ENCODE measurements at places on chromosomes 2 and 18.

GRCh38 chr18:29188760-29189159 is 1011.8 kb upstream of the CDH2 start:
- no peak for DNase-seq

DNA sequence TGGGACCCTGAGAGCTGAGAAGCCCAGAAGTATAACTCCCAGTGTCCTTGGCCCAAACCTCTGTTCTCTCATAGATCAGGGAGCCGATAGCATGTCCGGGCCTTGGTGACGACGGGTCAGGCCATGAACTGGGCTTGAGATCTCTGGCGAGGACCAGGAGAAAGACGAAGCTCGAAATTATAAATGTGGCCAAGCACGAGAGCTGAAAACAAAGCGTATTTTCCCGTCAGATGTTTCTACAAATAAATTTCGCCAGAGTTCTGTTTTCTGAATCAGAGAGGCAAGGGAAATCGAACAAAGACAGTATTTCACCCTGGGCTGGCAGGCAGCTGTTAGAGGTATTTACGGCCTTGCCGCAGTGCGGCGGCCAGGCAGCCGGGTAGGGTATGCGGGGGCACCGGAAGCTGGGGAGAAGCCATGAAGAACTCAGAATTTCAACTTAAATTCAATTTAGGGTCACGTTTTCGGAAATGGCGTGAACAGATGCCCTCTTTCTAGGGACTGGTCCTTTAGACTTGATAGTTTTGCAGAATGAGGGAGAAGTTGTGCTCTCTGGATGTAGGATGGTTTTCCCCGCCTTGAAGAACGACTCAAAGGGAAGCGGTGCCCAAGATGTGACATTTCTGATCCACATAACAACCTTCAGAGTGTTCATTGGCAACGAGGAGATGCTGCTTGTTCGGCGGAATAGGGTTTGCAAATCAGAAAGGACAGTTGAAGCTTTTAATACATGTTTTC is 9.6 kb downstream of the HOXD8 start:
- no peak for DNase-seq

- DNase-seq: no peak
Observed at GRCh38 chr2:226115832-226116200, 683.8 kb downstream of the IRS1 start.

DNA sequence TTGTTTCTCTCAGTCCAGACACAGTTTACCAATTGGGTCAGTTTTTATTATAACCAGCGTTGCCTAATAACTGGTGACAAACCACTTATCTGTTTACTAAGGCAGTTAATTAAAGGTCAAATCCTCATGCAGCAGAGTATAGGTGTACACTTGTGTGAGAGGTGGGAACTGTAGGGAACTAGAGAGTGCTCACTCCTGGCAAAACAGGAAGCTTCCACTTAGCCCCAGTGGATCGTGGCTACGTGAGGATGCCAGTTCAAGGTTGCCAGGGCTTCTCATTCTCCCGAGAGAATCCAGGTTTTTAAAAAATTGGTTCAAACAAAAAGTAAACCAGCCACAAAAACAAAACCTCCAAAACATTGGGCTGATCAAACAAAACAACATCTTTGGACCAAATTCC is 8.1 kb downstream of the CYBRD1 start:
- no peak for DNase-seq

DNA sequence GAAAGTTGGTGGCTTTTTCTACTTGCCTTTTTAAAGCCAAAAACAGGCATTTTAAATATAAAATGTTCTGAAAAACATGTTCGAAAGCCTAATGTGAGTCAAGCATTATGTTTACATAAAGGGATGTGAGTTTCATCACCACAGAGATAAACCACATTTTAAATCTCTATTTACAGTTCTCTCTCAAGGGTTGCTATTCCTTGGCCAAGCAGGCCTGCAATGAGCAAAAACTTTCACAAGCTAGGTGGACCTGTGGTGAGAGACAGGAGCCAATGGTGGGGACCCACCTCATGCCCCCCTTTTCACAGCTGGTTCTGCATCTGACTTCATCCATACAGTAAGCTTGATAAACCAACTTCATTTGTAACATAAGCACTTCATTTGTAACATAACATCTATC is 65.1 kb downstream of the CUL3 start:
- DNase-seq: no peak

Data from T-cell (primary cell).